ENCODE measurements at places on chromosomes 7 and 10.
A peak's percentile ranks its signal among the peaks of the same experiment; 100 is the strongest.

GRCh38 chr10:119395280-119396007 lies 147.1 kb downstream of the RGS10 start:
- DNase-seq = no peak

DNA sequence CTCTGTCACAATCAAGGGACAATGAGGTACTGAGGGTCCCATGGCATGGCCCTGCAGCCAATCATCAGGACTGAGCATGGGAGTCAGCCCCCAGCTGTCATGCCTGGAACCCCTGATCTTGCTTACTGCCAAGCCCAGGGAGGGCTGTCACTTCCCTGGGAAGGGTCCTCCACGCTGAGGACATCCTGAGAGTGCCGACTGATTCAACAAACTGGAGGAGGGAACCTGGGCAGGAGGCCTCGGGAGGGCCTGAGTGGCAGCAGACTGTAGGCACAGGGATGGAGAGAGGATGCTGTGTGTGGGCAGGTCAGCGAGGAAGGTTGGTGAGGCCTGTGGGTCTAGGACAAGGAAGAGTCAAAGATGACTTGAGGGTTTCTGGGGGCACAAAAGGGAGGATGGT lies 154.3 kb downstream of the ZNF248 start:
- DNase-seq = no peak

DNA sequence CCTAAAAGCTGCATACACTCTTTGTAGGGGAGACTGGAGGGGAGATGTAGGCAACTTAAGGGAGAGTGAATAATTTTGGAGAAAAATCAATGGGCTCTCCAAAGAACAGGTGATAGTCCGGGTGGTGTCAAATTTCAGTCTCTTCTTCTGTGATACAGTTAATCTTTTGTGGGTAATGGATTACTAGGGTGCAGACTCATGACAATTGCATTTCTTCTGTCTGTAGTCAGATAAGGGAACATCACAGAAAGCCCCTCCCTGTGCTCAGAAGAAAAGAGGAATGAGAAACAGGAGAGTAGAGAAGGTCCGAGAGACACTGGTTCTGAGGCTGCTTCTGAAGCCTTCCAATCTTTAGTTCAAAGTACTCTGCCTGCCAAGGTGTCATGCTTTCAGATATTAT lies 1140.7 kb upstream of the LRRN3 start:
- DNase-seq = no peak

GRCh38 chr7:585873-586272 lies 66.2 kb upstream of the PDGFA start:
- no peak for DNase-seq

- no peak for DNase-seq
These were observed 82.6 kb downstream of the KCNMA1 start for GRCh38 chr10:77554996-77555397.

DNA sequence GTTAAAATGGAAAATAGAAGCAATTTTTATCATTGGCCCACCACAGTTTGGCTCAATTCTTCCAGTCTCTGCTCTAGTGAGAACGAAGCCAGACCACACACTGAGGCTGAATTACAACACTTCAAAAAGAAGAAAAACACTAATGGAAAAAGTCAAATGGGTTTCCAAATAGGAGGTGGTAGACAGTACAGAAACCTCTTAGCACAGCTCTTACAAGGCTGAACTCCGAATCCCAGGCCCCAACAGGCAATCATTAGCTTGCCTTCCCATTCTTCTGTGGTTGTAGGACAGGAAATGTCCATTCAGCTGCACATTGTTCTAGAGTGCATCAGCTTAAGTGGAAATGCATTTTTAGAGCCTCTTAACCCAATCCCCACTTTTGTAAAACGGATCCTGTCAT lies 115.1 kb upstream of the MEOX2 start:
- no peak for DNase-seq

DNA sequence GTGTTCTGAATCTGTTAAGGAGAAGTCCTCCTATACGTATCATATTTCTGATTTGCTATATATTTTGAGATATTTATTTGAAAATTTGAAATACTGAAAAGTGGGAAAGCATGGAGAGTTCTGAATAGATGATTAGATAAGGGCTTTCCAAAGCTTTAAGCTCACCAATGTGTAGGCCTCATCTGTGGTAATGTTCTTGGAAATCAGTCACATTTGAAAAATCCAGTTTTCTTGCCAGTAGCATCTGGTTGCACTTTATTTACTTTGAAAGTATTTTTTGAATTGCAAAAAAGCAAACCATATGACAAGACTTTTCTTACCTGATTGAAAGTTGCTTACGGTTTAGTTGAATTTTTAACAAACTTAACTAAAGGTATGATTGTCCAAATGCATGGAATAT lies 21.7 kb downstream of the ADD3 start:
- no peak for DNase-seq

DNA sequence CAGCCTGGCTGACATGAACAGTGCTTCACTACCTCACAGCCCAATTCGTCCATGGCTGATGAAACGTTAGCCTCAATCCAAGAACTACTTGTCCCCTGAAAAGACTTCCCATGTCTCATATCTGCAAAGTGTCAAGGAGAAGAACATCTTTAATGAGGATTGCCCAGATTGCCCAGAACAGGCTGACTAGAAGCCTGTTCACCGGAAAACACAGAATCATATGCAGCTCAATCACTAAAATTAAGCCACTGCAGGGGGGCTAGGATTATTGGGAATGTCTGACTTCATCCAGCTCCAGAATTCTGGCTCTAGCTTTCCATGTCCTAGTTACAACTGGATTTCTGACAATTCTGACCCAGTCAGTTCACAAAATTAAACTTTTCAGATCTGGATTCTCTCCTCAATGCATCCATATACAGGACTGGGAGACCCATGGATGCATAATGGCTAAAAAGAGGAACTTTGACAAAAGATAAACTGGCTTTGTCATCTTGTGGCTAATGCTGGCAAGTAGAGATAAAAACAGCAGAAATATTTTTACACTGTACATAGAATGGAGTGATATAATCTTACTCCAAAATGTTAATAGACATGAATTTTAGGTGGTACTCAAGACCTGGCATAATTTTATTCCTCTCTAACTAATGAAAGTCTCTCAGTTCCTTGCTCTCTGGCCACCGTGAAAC lies 467.0 kb upstream of the POT1 start:
- DNase-seq = no peak

DNA sequence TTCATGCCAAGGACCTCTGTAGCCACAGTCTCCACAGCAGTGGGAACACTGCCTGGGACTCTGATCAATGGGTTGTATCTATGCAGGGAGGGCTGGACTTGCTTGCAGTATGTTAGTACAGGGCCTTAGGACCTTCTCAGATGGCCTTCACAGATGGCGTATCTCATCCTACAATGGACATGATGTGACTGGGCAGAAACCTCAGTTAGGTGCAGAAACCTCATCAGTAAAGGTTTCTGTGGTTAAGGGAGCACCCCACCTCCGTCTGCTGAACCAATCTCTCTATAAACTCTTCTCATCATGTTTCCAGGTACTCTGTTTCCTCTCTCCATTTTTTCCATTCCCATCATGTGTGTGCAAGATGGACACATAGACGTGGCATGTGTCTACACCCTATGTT lies 154.9 kb downstream of the EVX1 start:
- no peak for DNase-seq

DNA sequence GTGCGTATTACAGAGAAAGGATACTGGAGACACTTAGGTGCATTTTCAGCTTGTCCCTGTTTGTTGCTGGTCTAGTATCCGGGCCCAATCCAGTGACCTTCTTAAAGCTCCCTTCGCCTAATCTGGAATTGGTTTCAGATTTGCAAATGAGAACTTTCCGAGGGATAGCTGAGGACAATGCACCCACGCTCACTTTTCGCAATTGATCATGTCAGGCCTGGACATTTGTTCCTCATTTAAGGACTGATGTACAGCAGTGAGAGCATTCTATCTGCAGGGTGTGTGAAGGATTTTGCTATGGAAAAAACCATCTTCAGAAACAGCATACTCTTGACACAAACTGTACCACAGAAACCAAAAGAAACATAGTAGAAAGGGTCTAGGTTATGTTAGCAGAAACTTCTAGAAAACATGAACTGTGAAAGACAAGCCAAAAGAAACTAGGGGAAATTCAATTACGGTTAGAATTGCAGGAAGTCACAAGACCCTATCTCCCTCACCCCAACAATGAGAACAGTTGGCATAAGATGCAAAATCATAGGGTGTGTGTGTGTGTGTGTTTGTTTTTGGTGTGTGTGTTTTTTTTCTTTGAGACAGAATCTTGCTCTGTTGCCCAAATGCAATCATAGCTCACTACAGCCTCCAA lies 331.1 kb downstream of the CALN1 start:
- DNase-seq = no peak

DNA sequence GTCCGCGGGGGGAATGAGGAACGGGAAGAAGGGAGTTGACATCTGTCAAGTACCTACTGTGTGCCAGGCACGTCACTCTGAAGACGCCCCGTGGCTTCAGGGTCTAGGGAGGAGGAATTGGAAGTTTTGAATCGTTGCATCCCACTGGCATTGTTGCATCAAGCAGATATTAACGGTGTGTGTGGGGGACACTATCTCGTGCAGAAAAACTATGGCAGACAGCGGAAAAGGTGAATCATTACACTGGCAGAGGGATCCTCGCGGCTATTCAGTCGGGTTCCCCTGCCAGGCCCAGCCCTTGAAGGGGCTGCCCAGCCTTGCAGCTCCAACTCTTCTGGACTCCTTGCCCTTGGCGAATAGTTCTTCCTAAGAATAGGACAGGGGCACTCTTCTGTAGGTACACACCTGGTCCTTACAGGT lies 1.0 kb upstream of the KIAA1549 start:
- DNase-seq = no peak

DNA sequence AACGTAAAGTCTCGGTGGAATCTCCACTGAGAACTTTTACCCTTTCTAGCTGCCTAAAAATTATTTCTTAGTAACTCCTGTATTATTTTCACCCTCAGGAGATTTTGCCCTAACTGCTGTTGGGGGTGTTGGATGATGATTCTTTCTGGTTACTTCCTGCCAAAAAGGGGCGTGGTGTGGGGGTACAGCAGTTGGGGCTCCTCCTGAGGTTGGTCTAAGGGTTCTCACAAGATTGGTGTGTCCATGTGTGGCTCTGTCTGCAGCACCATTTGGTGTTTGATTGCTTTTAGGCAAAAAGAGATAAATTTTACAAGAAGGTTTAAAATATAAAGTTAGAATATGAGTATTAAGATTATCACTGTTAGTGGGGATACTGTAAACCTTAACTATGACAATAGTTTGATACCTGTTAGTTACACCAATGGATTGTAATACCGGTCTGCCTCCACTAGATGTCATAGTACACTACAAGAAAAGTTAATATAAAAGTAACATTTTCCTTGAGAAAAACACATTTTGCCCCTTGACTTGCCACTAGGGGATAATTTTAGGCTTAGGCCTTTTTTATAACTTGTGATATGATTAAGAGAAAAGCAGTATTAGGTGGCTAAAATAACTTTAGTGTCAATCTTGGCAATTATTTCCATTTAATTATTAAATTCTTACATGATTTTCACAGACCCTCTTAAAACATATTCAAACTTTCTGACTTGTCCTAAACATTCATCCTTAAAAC lies 928.7 kb downstream of the IPMK start:
- peak; percentile 2 for DNase-seq

GRCh38 chr7:93921607-93922566 lies at the start of gene GNG11:
TSS of gene GNG11 (plus strand) at chr7:93921735. CDS start at chr7:93922138, 403 bp downstream.
- peak; percentile 57 for DNase-seq

GRCh38 chr7:47266131-47266706 lies 315.7 kb downstream of the TNS3 start:
- DNase-seq = peak; percentile 69

GRCh38 chr10:68526634-68527307 lies 552 bp downstream of the SLC25A16 start:
- DNase-seq = no peak

DNA sequence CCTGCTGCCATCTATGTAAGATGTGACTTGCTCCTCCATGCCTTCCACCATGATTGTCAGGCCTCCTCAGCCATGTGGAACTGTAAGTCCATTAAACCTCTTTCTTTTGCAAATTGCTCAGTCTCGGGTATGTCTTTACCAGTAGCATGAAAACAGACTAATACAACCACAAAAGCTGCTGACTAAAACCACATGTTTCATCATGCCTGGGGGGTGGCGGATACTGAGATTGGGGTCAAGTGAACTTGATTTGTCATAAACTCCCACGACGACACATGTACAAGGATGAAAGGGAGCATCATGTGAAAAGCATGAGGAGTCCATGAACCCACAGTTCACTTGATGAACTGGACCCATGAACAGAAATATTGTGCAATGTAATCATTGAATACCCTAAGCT lies 134.9 kb upstream of the ANK3 start:
- DNase-seq = no peak

- DNase-seq = no peak
These were observed 20.5 kb upstream of the COL1A2 start for GRCh38 chr7:94374231-94374630.

DNA sequence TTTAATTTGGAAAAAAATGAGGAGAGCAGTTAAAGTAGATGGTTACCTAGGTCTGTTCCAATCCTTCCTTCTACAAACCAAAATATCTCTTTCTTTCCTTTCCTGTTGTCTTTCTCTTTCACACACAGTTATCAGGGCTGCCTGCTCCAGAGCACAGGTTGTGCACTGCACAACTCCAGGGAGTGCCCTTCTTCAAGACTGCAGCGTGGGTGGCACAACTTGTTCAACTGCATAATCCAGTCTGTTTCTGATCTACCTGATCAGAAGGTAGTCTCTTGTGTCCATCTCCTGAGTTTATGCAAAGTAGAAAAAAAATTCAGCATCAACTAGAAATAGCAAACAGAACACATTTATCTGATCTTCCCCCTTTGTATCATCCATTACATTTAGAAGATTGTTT lies 78.1 kb upstream of the COL13A1 start:
- DNase-seq = no peak

DNA sequence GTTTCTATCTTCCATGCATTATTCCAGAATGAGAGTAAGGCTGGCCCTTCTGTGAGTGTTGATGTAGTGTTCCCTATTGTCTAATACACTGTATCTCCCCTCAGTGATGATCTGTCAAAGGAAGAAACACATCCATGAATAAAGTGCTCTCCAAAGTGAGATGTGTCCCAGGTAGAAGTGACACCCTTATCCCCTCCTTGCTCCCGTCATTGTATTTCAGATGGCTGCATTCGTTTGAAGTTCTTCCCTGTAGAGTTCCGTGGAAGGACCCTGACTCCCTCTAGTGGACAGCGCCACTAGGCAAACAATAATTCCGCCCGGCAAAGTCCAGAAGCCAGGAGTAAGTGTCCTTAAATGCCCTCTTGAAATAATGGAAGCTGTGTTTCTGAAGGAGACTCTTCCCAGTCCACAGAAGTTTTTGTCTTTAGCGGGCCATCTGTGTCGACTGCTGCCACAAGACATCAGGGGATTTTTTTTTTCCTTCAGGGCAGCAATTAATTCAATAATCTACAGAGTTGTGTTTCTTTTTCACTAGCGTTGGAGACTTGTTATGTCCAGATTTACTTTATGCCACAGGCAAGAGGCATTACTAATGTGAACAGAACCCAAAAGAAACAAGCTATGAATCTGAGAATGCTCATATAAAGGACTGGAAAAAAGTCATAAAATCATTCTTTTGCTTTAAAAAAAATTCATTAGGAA lies 64.6 kb downstream of the THNSL1 start:
- DNase-seq = peak; percentile 74

DNA sequence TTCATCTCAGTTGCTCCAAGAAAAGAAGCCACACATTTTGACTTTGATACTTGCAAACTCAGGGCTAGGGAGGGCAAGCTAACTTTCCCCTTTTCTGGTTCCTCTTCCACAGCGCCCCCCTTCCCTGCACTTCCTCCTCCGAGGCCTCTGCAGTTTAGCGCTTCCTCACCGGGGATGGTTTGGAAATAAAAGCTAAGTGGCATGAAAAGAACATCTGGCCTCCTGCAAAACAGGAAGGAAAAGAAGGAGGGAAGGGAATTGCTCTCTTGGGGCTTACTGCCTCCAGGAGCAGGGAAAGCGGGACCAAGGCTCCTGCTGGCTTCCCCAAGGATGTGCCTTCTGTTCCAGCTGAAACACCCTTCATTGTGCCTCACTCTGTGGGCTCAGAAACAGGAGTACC lies 42.3 kb downstream of the PRKCQ start:
- DNase-seq = no peak

Data from NCI-H2081 (cell line).